Activated effector memory CD4-positive, alpha-beta T cell treated with Interleukin-2 at 50 U/mL for 16 hours (primary cell): ENCODE measurements at places on chromosomes 2 and 18.

DNA sequence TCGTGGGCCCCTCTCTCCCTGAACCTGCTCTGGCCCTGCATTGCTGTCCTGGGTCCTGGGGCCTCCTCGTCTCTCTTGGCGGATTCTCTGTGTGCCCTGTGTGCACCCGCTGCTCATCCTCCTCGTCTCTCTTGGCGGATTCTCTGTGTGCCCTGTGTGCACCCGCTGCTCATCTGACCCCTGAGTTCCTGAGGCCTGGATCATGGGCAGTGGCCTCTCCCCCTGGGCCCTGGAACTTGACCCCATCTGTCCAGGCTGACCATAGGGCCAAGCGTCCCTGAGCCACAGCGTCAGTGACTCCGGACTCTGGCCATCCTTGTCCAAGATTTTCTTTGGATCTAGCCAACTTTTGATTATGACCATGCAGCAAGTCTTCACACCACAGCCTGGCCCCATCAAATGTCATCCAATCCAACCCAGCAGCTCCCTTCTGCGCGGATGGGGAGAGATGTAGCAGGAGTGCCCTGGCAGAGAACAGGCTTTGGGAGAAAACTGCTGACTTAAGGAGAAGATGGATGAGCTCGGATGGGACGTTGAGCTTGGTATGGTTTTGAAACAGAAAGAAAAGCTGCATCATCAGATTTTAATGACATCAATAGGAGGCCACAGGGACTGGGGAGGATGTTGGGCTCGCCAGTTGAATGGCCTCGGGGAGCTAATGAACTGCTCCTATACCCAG is 455.1 kb upstream of the HS6ST1 start:
- no peak for DNase-seq

DNA sequence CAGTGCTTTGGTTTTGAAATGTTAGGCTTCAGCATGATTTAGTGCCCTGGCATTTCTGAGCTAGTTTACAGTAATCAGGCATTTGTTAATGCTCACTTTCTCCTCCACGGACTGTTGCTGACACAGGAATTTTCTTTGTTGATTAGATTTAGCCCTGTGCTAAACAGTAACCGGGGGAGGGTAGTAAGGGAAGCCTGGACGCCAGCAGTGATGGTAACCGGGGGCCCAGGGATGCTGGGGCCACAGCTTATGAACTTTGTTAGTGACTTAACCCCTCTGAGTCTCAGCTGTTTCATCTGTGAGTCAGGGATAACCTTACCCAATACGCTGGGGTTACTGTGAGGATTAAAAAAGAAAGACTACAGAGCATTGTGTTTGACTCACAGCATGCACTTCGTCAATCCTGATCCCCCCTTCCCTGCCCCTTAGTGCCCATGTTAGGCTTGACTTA is 33.5 kb downstream of the KLHL29 start:
- no peak for DNase-seq

GRCh38 chr2:168635065-168635577 is 167.3 kb upstream of the NOSTRIN start:
- no peak for DNase-seq

DNA sequence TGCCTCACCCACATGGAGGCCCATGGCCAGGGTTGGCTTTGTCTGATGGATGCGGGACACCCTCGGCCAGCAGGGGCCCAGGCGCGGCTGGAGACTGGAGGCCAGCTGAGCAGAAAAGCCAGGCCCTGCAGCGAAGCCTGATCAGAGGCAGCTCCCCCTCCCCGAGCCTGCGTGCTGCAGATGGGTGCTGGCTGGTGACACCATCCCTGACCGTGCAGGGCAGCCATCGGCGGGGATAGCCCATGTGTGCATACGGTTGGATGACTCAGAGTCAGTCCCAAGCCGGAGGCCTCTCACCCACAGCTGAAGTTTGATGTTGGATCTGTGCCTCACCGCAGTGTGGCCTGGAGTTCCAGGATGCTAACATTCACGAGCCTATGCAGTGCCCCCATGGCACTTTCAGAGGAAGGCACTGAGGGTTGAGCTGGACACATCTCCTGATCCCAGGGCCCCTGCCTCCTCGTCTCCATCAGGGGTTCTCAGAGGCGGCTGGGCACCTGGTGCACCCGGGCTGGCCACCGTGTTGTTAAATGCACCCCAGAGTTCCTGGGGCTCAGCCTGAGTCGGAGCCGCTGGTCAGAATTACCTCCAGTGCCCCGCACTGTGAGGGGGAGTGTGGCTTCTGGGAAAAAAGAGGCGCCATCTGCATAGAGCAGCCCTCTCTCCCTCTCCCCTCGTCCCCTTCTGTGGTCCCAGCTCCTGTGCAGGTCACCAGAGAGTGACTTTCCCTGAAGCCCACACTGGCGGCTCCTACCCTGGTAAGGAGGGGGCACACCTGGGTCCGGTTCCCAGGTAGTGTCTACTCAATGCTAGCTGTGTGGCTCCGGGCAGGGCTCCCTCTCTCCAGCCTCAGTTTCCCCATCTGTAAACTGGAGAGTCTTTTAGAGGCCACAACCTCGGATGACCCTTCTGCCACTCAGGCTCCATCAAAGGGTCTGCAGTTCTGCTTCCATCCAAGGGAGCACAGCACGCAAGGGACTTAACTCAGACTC is 19.4 kb upstream of the KIF1A start:
- DNase-seq: no peak

- DNase-seq: no peak
These were observed 54.2 kb downstream of the DTNB start for GRCh38 chr2:25619185-25619584.

- DNase-seq: no peak
These were observed 37.9 kb downstream of the USP34 start for GRCh38 chr2:61432990-61433389.

GRCh38 chr2:180141600-180141999 is 134.5 kb upstream of the CWC22 start:
- no peak for DNase-seq

DNA sequence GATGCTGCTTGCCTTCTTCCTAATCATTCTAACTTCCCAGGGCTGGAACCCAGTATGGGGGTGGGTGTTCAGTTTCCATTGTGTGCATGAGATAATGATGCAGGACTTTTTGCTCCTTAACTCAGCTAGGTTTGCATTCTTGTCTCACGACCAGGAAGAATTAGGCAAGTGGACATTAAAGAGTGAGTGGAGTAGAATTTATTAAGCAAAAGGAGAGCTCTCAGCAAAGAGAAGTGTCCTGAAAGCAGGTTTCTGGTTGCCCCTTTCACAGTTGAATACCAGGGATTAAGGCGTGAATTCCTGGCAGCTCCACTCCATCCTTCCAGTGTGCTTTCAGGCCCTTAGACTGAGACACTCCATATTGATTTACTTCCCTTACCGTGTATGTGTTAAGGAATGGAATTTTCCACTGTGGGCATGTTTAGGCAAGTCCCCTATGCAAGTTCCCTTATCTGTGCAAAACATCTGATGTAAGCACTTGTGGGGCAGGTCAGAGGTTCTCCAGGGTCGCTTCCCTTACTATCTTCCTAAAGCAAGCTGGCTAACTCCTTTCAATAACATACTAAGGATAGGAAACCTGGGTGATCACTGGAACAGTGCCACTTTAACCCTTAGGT is 126.5 kb downstream of the GPR39 start:
- no peak for DNase-seq

DNA sequence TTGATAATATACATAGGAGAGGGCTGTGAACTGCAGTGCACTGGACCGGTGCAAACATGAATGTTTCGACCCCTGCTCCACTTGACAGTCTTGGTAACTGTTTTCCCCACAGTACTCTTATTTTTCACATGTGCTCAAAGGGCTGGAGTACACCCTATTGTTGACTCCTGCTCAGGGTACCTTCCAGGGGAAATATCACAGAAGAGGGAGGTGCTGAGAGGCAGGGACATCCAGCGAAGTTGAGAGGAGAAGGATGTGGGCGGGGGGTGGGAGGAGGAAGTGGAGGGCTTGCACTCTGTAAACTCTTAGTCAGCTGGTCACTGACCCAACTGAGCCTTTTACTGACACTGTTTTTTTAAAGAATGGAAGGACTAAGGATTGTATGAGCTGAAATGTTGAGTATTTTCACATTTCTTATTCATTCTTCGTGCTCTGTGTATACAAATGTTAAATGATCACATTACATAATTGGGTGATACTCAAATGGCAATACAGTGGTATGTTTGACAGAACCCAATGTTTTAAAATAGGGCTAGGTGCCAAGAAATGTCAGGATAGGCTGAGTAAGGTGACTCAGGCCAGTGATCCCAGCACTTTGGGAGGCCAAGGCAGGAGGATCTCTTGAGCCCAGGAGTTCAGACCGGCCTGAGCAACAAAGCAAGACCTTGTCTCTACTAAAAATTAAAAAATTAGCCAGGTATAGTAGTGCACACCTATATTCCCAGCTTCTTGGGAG is 10.0 kb downstream of the INPP4A start:
- no peak for DNase-seq

- DNase-seq: no peak
These were observed 333.4 kb downstream of the SETBP1 start for GRCh38 chr18:45014047-45014501.

DNA sequence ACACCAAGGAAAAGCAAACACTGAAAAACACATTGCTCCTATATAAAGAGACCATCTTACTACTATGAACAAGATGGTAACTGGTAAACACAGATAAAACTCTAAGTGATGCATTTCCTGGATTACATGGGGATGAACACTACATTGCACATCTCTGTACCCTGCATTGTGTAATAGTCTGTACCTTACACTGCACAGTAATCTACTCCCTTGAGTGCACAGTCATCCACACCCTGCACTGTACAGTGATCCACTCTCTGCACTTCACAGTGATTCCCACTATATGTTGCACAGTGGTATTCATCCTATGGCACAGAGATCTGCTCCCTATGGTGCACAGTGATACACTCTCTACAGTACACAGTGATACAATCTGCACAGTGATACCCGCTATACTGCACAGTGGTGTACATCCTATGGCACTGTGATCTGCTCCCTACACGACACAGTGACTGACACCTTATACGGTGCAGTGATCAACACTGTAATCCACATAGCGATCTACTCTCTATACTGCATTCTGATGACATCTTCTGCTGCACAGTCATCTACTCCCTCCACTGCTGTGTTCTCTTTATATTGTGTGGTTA is 462.2 kb upstream of the RGPD4 start:
- no peak for DNase-seq

GRCh38 chr2:26299471-26300101 is 46.4 kb upstream of the SELENOI start:
- peak; percentile 5 for DNase-seq

GRCh38 chr2:9771481-9772017 is 71.7 kb upstream of the TAF1B start:
- DNase-seq: no peak

- no peak for DNase-seq
These were observed at the start of gene EFEMP1 for GRCh38 chr2:55923091-55923981. Gene EFEMP1 (minus strand): TSS chr2:55923782. CDS start chr2:55922440, 1,342 bp downstream.

- no peak for DNase-seq
These were observed 57.6 kb upstream of the RNF152 start for GRCh38 chr18:61950371-61950770.

GRCh38 chr2:85807756-85808155 is 54.0 kb downstream of the ATOH8 start:
- DNase-seq: no peak

DNA sequence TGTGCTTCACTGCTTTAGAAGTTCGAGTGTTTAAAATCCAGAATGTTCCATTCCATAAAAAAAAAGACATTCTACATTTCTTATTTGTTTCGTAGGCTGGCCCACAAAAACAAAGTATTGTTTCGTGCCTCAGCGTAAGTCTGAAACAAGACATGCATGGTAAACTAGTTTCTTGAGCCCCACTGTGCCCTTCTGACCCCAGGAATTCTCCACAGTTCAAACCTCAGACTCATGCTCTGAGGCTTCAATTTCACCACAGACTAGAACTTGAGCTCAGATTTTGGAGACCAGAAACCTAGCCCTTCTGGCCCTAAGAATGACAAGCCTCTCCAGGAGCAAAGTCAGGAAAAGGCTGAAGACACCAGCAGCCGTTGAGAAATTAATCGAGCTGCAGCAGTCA is 151.5 kb downstream of the SLC8A1 start:
- DNase-seq: no peak

GRCh38 chr2:143347271-143347695 is 218.1 kb downstream of the ARHGAP15 start:
- DNase-seq: no peak

GRCh38 chr18:49899657-49900330 is 86.5 kb upstream of the ACAA2 start:
- DNase-seq: no peak

- no peak for DNase-seq
These were observed 119.0 kb upstream of the SNTG2 start for GRCh38 chr2:831622-832021.

DNA sequence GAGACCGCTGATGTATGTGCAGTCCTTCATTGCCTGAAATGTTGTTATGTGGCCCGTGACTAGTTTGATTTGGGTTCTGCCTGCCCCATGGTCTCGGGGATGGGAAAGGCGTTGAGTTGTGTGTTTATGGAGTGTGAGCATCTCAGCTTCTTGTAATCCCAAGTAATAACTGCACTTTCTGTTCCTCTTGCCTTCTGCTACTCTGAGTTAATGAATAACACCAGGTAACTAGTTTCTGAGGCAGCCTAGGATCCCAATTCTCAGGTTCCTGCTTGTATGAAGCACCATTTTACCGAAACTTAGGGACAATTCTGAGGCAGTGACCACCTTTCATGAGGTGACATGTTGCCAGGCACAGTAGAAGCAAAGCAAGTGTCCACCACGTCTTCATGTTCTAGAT is 170.0 kb downstream of the ALK start:
- no peak for DNase-seq

GRCh38 chr2:203936535-203936934 is at the start of gene ICOS:
Gene ICOS (plus strand): TSS chr2:203936763. CDS start chr2:203936815, 52 bp downstream.
- no peak for DNase-seq

- DNase-seq: no peak
These were observed 30.3 kb downstream of the ICA1L start for GRCh38 chr2:202841090-202841867.

DNA sequence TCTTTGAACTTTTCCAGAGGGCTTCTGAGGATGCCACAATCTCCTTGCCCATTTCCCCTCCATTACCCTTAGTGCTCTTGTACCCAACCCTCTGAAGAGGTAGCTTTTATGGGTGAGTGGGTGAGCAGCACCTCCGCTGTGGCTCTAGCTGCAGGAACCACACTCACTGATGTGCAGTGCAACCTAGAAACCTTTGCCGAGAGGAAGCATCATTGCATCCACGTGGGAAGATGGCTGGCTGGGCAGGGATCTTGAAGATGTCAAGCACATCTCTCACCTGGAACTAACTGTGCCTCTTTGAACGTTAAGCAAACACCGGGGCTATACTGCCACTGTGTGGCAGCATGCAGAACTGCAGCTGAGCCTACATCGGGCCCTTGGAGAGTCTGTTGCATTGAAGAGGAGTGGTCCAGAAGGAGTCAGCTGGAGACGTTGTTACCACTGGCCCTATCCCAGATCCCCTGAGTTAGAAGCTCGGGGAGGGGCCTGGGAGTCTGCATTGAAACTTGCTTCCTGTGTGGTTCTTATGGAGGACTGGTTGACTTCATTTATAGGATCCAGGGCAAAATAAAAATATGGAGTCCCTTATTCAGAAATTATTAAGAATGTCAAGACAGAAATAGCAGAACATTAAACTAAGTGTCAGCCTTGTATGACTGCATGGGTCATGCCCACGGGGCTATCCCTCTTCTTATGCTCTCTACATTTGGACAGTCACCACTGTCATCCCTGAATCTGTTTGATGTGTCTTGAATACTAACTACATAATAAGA is 28.7 kb downstream of the IGFBP5 start:
- peak; percentile 37 for DNase-seq
